ENCODE measurements at places on chromosomes 13 and 19.

DNA sequence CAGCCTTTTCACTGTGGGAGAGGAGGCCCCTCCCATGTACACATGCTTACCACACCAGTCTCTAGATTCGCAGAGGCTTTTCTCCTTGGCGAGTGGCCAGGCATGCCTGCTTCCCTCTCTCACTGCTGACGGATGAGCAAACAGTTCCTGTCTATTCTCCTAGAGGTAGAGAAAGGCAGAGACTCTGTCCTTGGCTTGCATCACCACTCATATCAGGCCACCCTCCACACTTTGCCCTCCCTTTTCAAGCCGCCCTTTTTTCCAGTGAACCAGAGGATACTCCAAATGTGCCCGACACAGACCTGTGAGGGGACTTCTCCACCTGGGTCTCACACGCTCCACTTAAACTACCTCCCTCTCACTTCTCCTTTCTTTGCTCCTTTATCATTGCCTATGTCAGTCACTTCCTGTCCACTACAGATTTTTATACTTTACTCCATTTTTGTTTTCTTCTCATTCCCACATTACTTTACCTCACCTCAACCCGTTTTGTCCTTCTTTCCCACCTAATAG, 284.6 kb downstream of the DNAJC15 start:
- no peak for DNase-seq

- DNase-seq: peak; percentile 65
Measured at GRCh38 chr13:113816946-113817859, 46.7 kb downstream of the GAS6 start.

DNA sequence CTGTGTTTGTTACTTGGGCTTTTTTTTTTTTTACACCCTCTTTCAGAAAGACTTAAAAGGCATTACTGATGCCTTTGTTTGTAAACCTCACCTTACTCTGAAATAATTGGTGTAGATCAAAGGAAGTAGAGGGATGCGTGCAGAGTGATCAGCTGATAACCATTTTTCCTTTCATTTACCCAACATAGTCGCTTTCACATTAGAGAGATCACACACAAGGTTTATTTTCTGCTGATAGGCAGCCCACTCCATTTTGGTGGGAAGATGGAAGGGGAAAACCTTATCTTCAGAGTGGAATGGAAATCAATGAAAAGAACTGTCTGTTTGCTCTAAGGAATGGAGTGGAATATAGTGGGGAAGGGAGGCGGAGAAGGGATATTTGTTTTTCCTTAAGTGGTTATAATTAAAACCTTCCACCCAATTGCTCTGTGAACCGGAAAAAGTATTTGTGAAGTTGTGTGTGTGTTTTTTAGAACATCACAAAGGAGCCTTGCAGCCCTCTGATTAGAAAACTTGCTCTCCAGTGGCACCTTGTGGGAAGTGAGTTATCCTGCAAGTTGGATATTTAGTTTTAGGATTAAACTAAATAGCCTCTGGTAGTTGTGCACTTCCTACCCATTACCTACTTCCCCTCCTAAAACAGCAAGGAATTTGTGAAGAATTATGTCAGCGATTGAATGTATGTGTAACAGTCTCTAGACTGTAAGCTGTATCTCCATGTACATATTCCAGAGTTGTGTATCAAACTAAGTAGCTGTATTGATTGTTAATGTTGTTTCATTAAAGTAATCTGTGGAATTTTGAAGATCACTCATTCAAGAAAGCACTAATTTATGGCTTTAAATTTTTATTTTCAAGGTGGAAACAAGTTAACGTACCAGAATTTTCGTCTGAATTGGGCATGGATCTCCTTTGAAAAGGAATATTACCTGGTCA, 76.8 kb downstream of the FREM2 start:
- no peak for DNase-seq

GRCh38 chr13:100234006-100234405, 145.1 kb downstream of the PCCA start:
- no peak for DNase-seq

- DNase-seq: no peak
Measured at GRCh38 chr19:4316956-4317355, 12.6 kb downstream of the FSD1 start.

DNA sequence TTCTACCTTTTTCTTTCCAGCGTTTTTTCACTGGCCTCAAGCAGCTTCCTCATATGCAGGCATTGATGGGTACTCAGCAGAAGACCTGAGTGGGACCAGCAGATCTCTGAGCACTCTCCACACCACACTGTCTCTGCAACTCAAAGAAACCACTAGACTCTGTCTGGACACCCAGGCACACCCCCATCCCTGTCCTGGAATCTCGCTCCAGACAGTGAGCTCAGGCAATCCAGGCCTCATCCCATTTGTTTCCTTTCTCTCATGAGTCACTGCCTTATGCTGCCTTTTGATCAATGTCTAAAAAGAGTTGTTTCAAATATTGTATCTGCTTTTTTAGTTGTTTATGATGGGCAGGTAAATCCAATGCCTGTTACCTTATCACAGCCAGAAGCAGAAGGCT, 19.7 kb upstream of the POP4 start:
- no peak for DNase-seq

DNA sequence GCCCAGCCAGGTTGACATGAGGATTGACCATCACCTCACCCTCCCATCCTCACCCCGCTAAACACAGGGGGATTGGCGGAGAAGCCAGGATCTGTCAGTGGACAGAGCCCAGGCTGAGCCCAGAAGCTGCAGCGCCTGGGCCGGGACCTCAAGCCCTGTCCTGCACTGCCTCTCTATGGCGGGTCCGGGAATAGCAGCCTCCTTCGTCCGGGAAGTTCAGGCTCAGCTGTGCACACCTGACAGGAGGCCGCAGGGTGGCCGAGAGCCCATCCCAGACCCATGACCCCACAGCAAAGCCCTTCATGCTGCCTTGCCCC, 67.8 kb downstream of the SPACA7 start:
- no peak for DNase-seq

GRCh38 chr19:51098365-51099046, 9.7 kb downstream of the CTU1 start:
- no peak for DNase-seq

- no peak for DNase-seq
Measured at GRCh38 chr19:51354103-51354741, 12.0 kb downstream of the ETFB start.

GRCh38 chr13:54373211-54373610, 1344.6 kb downstream of the OLFM4 start:
- DNase-seq: no peak

DNA sequence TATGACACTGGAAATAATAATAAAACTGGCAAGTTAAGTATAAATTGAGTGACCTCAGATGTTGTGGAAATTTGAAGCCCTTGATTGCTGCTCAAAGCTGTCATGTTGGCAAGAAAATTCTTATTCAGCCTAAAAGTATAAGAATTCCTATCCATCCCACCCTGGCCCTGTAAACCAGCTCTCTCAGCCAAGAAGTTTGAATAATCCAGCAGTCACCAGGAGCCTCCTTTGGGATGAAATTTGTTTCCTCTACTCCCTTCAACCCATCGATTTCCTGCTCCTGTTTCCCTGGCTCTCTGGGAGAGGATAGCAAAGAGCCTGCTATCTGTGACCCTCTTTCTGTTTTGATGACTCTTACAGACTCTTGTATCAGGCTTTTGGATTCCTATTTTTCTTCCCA, 169.3 kb downstream of the LHFPL6 start:
- DNase-seq: no peak

GRCh38 chr13:59354665-59355369, 808.9 kb downstream of the DIAPH3 start:
- DNase-seq: no peak

DNA sequence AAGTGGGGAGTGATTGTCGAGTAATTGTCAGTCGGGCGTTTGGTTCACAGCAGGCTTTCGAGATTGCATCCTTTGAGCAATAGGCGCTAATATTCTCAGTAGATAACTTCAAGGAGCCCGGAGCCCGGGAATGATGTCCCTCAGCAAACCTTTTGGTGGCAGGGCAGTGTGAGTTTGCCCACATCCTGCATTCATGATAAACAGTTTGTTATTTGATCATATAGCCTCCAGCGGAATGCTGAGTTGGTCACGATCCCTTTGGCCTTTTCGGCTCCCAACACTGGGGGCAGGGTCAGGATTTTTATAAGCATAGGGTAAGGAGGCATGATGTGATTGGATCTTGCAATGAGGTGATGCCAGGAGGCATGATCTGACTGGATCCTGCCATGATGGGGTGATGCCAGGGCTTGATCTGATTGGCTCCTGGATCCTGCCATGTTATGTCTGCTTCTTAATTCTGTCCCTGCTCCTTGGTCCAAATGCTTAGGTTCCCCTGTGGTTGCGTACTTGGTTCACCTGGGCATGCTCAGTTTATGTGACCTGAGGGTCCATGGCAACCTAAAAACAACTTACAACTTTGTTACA, 38.2 kb upstream of the IGSF23 start:
- DNase-seq: no peak

DNA sequence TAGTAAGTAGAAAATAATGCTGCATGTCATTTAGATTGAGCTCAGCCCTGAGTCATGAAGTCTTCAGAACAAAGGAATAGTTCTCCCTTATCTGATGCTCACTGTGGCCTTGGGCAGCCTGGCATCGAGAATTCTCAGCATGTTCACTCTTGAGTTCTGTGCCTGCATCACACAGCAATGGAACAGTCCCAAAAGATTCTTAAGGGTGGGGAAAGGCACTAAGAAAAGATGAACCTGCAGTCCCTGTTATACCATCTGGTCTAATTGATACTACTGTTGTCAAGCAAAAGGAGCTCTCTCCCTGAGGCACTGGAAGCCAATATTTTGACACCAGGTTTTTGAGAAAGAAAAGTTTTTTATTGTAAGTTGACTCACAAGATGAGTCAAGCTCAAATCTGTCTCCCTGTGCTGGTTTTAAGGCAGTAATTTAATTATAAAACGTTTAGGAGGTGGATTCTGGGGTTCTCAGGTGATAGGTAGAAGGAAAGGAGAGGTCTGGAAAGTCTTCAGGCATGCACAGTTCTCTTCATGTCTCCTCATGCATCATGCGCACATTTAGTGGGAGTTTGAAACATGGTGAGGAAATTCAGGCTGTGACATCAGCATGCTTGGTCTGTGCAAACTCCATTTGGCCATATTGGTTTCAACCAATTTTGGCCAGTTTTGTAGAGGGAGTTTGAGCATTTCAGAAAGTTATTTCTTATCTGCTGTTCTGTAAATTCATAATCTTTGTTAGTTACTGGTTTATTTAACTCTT, 38.1 kb upstream of the ZNF766 start:
- DNase-seq: no peak

GRCh38 chr19:42468273-42468796, 25.6 kb upstream of the CXCL17 start:
- peak; percentile 32 for DNase-seq

DNA sequence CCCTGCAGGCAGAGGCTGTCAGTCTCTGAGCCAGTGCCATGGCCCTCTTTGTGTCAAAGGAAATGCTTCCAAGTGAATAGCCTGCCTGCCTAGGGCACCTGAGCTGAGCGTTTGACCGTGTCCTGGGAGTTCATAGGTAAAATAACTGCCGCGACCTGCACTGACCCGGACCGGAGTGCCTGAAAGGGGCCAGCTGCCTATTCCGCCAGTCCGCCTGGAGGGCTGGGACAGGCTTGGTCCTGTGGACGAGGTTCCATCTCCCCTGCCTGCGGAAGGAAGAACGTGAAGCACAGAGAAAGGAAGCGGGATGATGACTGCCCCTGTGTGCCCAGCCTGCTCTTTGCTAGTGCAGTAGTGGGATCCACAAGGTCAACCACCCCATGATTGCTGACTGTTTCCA, 17.5 kb upstream of the ZNF492 start:
- DNase-seq: no peak

GRCh38 chr19:33628921-33629825, 7.4 kb downstream of the CHST8 start:
- no peak for DNase-seq

- no peak for DNase-seq
Measured at GRCh38 chr19:29495901-29496441, 29.8 kb upstream of the VSTM2B start.

DNA sequence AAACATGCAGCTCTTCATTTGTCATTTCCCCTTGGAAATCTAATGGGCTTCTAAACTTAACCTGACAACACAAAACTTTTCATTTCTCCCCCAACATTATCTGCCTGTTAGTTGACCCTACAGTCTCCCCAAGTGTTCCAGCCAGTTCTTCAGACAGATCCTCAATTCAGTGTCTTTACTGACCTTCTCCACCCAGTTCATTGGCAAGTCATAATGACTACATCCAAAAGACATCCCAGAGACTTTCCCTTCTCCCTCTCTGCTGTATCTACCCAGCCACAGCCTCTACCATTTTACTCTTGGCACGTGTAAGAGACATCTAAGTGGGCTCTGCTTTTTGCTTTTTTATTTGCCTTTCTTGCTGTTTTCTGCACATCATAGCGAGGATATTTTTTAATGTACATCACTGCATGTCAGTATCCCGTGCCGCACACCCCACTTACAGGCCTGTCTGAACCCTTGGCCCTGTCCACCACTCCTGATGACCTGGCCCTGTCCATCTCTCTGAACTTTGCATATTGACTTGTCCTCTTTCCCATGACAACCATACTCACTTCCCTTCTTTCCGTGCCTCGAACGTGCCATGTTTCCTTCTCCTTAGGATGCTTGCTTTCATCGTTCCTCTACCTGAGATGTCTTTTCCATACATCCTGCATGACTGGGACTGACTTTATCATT, 391.9 kb downstream of the IRS2 start:
- DNase-seq: no peak

- DNase-seq: no peak
Measured at GRCh38 chr13:80336776-80337287, 4.1 kb downstream of the SPRY2 start.

DNA sequence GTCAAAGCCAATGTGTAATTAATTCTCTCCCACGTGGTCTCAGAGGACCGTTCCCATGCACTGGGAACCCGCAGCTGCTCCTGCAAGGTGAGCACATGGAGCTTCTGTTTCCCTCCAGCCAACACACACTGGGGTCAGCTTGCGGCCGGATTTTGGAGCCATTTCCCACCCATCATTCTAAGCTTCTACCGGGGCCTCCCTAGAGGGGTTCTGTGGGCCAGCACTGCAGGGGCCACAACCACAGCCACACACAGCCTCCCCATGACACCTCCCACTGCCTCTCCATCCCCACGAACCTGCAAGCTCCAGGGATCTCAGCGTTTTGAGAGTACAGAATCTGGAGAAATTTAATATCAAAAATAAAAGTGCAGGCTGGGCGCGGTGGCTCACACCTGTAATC, 120.7 kb upstream of the SOX1 start:
- DNase-seq: no peak

- no peak for DNase-seq
Measured at GRCh38 chr19:53540091-53540490, 2.1 kb downstream of the ZNF331 start.

- DNase-seq: no peak
Measured at GRCh38 chr13:52414051-52414450, 8.1 kb upstream of the THSD1 start.

DNA sequence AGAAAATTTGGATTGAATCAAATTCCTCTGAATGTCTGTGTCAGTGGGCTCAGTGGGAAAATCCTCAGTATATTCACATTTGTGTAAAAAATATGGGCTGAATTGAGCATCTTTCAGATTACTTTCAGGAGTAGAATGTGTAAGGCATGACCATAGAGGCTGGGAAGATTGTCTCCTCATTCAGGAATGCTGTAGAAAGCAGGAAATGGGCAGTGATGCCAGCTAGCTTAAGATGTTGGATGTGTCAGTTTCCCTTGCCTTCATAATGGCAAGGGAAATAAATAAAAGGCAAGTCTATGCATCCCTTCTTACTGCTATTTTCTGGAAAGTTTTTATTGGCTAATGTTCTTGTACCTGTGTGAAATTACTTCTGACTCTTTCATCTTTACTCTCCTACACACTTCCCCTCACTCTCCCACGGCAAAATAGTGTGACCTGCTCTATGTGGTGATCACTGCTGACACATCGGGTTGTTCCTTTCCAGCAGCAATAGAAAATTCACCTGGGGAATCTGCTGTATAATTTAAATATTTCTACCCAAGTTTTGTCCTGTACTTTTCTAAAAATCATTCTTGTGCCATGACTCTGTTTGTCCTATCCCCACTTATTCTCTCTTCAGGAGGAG, 103.2 kb downstream of the LMO7 start:
- no peak for DNase-seq
